ENCODE measurements at places on chromosomes 5 and 9.
A peak's percentile ranks its signal among the peaks of the same experiment; 100 is the strongest.

DNA sequence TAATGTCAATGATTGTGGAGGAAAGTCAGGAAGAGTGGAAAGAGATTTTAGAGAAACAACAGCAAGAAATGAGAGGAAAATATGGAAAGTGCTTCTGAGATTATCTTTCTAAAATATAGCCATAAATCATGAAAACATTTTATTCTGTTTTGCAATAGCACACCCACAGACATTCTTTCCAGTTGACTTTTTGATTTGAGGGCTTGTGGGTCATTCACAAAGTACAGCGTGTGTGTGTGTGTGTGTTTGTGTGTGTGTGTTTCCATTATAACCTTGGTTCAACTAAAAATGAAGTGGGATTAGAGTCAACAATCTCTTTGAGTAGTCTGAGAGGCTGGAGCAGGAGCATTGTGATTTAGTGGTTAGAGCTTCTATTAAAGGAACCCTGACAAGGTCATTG lies 116.6 kb upstream of the GAS1 start:
- no peak for DNase-seq

GRCh38 chr9:4678679-4679267 lies 596 bp upstream of the CDC37L1 start:
- no peak for DNase-seq

- no peak for DNase-seq
Measured at GRCh38 chr5:121968910-121969607, 7.3 kb downstream of the SRFBP1 start.

DNA sequence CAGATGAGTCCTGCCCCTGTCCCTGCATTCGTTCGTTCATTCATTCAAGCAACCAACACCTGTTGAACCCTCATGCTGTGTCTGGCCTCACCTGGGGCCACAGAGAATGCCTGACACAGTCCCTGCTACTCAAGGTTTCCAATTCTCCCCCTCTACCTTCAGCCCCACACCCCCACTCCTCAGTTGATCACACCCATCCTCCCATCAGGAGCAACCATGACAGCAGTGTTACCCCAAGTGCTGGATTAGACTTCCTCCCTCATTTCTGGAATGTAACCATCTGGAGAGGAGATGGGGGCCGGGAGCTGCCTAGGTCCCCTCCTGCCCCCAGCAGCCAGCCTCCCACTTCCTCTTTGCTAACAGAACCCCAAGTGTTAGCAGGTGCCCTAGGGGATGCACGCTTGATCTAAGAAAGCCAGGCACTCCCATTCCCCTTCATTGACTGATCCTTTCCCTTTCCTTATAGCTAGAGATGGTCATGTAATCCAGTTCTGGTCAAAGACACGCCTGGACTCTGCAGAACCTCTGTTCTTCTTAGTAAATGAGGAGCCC lies 57.2 kb downstream of the SMIM23 start:
- DNase-seq, result no peak

DNA sequence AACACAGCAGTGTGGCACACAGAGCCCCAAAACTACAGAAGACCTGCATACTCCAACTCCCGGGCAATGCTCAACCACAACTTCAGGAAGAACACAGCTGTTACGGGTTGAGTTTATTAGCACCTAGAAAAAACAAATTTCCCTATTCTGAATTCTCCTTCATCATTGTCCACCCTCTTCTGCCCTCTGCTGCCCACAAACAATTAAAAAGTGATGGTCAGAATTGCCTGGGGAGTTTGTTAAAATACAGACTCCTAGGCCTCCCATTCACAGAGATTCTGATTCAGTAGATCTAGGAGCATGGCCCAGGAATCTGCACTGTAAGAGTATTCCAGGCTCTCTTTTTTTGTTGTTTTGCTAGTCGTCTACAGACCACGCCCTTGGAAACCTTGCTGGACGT lies 310.6 kb downstream of the NDUFS4 start:
- DNase-seq, result no peak

DNA sequence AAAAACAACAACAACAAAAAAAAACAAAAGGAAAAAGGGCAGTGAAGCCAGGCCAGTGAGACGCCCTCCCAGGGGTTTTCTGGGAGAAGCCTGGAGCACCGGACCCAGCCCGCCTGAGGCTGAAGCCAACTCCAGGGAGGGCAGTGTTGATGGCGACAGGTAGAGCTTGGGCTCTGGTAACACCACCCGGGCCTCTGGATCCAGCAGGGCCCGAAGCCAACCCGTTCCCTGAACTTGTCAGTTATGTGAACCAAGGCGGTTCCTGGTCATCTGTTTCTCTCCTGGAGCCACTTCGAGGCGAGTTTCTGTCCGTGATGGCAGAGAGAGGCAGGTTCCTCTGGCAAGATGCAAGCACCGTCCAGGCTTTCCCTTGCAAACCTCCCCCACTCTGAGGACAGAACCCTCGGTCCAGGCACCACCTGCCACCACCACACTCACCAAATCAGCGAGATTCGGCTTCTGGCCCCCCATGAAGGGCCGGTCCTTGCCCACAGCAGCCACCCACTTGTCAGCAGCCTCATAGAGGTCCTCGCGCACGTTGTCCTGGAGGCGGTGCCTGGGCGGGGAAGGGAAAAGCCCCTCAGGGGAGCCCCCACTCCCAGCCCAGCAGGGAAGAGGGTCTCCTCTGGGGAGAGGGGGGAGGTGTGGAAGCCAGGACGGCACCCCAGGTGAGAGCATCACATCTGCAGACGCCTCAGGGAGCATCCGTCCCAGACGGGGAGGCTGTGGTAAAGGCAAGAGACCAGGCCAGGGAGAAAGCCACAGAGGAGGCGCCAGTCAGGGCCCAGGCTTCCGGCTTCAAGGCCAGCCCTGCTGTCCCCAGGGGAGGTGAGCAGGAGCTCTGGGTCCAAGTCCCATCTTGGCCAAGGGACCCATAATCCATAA lies 5.4 kb downstream of the PTGES2 start:
- no peak for DNase-seq

DNA sequence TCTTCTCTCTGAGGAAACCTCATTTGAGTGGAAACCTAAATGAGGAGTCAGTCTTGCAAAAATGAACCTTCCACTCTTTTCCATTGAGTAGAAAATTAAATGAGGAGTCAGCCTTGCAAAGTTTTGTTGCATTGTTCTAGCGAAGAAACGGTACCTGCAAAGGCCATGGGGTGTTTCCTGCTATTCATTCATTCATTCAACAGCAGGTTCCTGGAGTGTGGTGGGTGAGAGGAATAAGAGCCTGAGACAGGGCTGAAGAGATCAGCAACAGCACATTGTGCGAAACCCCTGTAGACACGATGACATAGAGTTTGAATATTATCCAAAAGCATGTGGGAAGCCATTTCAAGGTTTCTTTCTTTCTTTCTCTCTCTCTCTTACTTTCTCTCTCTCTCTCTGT lies 14.6 kb upstream of the SETX start:
- no peak for DNase-seq

DNA sequence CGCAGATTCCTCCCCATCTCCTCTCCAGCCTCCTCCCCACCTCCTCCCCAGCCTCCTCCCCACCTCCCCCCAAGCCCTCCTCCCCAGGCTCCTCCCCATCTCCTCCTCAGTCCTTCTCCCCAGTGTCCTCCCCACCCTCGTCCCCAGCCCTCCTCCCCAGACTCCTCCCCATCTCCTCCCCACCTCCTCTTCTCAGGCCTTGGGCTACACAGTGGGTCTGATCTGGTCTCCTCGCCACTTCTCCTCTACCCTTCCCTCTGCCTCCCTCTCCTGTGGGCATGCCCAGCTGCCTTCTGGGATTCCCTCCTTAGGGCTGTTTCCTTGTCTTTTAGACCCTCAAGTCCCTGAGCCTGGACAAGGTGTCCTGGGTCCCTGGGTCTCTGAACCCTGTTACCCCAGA lies 28.3 kb downstream of the CXXC5 start:
- DNase-seq, result no peak

DNA sequence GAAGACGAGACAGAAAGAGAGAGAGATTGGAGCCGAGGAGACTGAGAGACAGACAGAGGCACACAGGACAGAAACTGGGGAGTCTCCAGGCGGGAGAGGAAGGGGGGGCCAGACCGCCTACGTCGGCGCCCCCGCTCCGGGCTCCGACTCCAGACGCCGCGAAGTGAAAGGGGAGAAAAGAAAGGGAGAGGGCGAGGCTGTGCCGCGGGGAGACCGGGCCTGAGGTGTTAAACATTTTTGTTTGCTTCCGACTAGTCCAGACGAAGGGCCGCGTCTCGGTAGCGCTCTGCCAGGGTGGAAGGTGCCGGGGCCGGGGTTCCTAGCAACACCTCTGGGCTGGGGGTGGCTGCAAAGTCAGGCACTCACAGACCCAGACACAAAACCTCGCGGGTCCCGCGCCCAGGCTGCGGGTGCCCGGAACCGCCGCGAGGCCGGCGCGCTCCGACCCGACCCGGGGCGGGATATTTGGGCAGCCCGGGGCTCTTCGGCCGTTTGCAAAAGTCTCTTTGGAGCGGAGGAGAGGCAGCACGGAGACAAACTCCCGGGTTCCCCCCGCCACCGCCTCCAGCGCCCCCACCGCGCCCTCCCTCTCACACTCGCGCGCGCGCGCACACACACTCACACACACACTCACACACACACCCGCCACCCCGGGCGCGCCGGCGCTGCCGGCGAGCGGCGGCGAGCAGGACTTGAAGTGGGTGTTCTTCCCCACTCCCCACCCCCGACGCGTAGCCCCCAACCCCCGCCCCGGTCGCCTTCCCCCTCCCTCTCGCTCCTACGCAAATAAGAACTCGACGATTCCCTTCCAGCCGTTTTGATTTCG lies 626 bp upstream of the FST start:
- DNase-seq, result peak; percentile 18

DNA sequence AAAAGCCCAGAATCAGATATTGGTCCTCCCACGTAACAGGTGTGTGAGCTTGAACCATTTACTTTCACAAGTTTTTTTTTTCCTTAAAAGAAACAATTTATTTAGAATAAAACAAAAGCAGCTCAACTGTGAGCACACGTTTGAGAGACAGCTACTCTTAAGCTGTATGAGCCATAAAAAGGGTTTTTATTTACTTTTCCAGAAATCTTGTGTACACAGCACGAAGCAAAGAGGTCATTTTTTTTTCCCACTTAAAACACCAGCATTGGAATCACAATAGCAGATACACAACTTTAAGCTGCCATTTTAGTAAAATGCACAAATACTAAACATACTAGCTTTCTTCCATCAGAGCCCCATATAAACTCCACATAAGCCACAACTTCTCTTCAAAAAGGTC lies 44.6 kb downstream of the JAKMIP2 start:
- no peak for DNase-seq

Measured in stimulated activated effector memory CD8-positive, alpha-beta T cell treated with anti-CD3 and anti-CD28 coated beads, Interleukin-12 subunit alpha, Interleukin-12 subunit beta, amount 100 ng/mL, for 72 hours (primary cell).